Activated naive CD4-positive, alpha-beta T cell treated with Interleukin-2 at 50 U/mL for 16 hours (primary cell): ENCODE measurements at places on chromosomes 13 and 19.

DNA sequence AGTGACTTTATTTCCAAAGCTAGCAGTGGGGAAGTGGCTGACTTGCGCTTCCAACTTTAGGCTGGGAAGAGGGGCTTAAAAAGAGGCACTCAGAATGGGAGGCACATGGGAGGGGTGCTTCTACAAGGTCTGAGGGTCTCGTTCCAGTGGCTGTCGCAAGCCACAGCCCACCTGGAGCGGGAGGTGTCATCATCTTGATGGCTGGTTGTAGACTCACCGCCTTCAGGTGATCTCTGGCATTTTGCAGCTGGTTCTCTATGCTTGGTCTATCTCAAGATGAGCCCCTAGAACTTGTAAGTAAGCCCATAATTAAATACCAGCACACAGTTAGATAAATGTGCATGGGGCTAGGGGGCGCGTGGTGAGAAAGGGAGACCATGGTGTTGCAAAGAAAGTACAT is 9.2 kb downstream of the TEX29 start:
- DNase-seq: no peak

DNA sequence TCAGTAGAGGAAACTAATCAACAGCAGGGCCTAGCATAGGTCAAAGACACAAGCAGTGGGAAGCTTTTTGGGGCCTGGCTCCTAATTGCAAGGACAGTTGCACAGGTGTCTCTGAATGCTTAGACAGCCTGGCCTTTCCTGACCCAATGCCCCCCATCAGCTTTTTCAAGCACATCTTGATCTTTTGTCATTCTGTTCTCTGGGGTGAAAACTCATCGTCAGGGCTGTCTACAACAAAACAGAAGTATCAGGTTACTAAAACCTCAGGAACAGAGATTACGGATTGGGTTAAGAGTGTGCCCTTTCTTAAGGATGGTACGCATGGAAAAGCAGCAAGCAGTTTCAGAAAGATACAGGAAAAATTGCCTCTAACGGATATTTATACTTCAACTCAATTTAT is 8.3 kb upstream of the ZNF254 start:
- no peak for DNase-seq

- DNase-seq: no peak
Measured at GRCh38 chr13:45594764-45595163, 20.8 kb downstream of the ERICH6B start.

DNA sequence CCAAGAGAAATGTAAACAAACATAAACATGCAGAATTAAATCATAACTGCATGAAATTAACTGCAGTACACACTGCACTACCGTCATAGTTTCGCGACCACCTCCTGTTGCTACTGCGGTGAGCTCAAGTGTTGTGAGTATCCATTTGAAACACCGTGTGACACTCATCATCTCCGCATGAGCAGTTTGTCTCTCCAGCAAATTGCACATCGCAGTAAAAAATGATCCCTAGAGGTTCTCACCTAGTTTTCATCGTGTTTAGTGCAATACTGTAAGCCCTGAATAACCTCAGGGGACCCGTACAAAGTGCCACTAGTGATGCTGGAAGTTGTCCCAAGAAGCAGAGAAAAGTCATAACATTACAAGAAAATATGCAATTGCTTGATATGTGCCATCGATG is 147.7 kb downstream of the DPF1 start:
- no peak for DNase-seq

DNA sequence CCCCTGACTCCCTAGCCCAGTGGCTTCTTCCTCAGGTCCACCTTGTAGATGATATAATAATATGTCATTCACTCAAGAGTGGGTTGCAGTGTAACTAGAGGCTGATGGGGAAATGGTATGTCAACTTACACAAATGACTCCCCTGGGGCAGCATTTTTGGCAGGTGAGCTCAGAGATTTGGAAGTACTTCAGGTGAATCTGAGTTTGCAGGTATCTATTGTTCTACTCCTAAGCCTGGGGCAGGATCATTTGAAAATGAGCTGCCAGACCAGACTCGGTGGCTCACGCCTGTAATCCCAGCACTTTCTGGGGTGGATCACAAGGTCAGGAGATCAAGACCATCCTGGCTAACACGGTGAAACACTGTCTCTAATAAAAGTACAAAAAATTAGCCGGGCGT is 11.6 kb upstream of the CNMD start:
- no peak for DNase-seq

GRCh38 chr13:51553531-51553930 is 30.7 kb upstream of the WDFY2 start:
- DNase-seq: no peak

GRCh38 chr19:46489445-46490272 is 6.0 kb downstream of the PNMA8B start:
- DNase-seq: no peak

GRCh38 chr13:33119022-33119781 is 103.0 kb downstream of the KL start:
- no peak for DNase-seq

DNA sequence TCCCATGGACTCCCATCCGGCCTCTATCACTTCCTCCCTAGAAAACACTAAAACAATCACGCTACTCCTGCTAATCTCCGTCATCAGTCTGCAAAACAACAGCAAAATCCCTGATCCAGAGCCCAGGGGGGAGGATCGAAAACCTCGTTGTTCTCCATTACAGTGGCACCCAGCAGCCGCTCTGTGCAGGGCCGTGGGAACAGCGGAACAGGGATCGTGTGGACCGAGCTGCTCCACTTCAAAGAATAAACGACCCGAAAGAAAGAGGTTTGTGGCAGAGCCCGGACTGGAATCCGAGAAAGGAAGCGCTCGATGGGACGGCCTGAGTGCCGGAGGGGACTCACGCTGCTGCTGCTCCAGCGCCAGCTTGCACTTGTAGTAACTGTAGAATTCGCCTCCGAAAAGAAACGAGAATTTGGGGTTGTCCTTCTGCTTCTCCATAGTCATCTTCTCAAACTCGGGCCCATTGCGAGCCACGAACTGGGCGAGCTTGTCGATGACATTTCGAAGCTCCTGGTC is 652 bp downstream of the CHERP start:
- peak; percentile 16 for DNase-seq

DNA sequence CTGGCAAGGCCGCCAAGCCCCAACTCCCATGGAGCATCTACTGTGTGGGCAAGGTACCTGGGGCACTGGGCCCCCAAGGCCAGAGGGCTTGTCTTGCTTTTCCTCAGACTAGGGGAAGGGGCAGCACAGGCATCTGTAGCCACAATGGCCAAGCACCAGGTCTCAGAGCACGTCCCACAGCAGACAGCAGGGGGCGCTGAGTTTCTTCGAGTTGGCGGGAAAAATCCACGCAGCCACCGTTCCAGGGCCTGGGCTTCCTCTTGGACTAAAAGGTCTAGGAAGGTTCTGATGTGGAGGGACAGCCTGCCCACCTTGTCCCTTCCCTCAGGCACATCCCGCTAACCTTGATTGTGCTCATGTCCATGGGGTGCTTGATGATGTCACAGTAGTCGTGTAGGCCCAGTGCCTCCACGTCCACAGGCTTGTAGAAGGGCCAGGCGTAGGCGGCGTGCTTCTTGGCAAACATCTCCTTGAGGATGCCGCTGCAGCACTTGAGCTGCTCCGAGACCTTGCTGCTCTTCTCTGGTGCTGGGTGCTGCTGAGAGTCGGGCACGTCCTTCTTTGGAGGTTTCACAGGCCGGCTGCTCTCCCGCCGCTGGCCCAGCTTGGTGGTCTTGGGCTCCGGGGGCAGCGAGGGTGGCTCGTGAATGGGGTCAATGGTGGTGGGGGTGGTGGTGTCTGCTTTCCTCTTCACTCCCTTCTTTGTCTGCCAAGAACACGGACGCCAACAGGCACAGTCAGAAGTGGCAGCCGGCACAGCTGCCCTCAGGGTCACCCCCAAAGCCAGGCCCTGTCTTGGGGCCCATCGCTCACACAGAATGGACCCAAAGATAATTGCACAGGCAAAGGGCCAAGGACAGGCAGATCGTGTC is 32.0 kb upstream of the EPHX3 start:
- DNase-seq: peak; percentile 76

GRCh38 chr19:40588926-40589569 is 12.1 kb upstream of the LTBP4 start:
- DNase-seq: no peak

DNA sequence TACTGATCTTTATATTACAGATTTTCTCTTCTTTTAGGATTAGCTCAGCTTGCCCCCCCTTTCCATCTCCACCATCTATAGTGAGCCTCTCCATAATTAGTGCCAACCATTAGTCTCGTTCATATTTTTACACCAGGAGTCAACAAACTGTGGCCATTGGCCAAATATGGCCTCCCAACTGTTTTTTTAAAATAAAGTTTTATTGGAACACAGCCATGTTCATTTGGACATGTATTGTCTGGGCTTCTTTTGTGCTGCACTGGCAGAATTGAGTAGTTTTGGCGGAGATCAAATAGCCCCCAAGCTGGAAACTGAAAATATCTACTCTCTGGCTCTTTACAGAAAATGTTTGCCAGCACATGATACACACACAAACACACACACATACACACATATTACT is 18.4 kb downstream of the ZNF175 start:
- DNase-seq: no peak

GRCh38 chr19:40836754-40837429 is 13.4 kb downstream of the CYP2A6 start:
- DNase-seq: no peak

GRCh38 chr13:41061914-41062837 is 867 bp downstream of the WBP4 start:
- DNase-seq: no peak

- DNase-seq: no peak
Measured at GRCh38 chr13:41928323-41928722, 32.6 kb downstream of the VWA8 start.

GRCh38 chr13:45047394-45048310 is 58.3 kb downstream of the GPALPP1 start:
- DNase-seq: peak; percentile 81

DNA sequence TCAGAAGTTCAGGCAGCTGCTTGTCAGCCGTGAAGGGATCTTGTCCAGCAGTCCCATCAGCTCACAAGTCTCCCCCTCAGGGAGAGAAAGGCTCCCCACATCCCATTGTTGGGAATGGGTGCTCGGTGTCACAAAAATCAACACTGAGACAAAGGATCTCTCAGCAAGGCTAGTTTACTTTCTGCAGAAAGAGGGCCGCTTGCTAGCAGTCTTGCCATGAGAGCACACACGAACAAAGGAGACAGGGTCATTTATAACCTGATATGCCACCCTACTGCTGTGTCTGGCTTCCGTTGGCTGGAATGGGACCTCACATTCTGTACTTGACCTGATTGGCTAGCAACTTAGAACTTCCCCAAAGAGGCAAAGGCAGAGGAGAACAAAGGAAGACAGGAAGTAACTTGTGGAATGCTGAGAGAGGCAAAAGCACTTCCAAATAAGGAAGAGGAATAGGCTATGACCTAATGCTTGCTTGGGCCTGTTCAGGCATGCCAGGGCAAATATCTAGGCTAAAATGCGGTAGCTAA is 8.7 kb upstream of the IGFL3 start:
- DNase-seq: no peak

GRCh38 chr19:33465834-33466233 is 55.8 kb downstream of the PEPD start:
- no peak for DNase-seq

DNA sequence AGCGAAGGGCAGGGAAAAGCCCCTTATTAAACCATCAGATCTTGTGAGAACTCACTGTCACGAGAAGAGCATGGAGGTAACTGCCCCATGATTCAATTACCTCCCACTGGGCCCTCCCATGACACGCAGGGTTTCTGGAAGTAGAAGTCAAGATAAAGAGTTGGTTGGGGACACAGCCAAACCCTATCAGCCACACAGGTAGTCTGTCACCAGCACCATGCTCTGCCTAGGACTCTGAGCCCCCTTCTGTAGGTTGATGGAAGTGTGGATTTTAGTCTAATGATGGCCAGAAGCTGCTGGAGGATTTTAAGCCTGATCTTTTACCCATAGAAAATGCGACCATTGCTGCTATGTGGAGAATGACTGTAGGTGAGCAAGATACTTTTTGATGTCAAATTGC is 60.8 kb downstream of the ARHGEF7 start:
- no peak for DNase-seq

DNA sequence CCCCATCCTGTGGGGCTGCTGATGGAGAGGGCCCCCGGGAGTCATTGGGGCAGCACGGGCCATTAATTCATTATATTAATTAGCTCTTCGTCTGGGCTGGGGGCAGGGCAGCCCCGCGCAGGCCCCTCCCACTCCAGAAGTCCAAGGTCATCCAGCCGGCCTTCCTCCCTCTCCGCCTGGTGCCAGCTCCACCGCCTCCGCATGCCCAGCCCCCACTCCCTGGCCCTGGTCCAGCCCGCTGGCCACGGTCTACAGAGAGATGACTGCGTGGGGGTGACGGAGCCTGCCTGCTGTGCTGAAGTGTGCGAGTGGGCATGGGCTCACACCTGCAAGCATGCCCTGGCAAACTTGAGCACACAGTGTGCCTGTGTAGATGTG is 8.8 kb downstream of the IGLON5 start:
- DNase-seq: no peak

GRCh38 chr19:30930941-30931706 is 418.1 kb downstream of the TSHZ3 start:
- DNase-seq: no peak

DNA sequence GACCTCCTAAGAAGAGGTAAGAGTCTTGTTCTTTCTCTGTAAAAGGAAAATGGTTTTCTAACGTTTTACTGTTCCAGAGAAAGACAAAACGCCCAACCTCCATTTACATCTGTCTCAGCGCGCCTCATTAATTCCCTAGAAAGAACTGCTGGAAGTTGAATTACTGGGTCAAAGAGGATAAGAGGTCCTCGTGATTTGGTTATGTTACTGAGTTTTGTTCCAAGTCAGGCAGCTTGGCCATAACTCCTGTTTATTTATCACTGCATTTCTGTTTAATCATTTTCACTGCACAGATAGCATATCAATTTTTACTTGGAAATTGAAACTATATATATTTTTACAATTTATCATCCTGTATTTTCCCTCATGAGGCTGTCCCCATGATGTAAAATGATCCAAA is 112.9 kb upstream of the PEG3 start:
- no peak for DNase-seq

- DNase-seq: no peak
Measured at GRCh38 chr13:43088093-43088511, 64.7 kb downstream of the DNAJC15 start.

DNA sequence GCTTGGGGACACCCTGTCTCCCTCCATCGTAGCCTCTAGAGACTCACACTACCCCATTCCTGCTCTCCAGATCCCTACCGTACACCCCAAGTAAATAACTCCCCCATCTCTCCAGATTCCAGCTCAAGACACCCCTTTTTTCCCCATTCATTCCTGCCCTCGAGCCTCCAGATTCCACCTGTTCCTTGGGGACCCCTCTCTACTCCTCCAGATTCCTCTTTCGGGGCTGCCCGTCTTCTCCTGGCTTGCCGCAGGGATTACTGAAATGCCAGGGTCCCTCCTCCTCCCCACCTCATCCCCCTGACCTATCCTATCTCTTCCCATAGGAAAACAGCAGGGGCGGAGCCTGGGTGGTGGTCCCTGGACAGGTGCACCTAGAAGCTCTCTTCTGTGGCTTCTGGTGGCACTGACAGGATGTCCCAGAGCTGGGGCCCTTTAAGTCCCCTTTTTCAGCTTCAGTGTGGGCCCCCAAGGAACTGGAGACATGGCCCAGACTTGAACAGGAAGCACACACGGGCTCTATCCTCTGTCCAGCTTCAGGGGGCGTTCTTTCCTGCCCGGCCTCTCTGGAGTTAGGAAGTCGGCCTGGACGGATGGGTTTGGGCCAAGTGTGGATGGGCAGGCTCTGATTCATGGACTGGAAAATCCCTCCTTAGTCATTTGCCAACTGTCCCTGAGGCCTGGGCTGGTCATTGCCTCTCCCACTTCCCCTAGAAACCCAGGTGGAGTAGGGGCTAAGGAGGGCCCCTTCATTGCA is 1.2 kb downstream of the ZSWIM4 start:
- DNase-seq: no peak

- no peak for DNase-seq
Measured at GRCh38 chr19:28377077-28377476, 835.9 kb downstream of the UQCRFS1 start.
